ENCODE measurements at places on chromosomes 5 and 9. TPM values are rescaled to one million over a fixed set of nuclear protein-coding genes. Genes with fewer than 3 reads are reported as not detected.

DNA sequence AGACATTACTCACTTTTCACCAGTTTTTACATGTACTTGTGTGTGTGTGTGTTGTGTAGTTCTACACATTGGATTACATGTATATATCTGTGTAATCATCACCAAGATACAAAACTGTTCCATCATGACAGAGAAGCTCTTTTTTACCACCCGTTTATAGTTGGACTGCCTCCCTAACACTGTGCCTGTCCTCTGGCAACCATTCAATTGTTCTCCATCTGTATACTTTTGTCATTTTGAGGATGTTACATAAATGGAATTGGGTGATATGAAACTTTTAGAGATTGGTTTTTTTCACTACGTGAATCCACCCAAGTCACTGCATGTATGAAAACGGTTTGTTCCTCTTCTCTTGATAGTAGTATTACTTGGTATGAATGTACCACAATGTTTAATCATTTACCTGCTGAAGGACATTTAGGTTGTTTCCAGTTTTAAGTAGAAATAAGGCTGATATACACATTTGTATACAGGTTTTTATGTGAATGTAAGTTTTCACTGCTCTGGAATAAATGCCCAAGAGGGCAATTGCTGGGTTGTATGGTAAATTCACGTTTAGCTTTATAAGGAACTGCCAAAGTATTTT, 126.2 kb downstream of the MAPKAP1 start:
- H3K27me3 ChIP-seq = no peaks in the 10 kb centered on the region
- no peaks in the 10 kb centered on the region for H3K4me1 ChIP-seq
- no peak overlapping the region for H3K4me3 ChIP-seq

Gene LECT2
- total RNA-seq = not detected

DNA sequence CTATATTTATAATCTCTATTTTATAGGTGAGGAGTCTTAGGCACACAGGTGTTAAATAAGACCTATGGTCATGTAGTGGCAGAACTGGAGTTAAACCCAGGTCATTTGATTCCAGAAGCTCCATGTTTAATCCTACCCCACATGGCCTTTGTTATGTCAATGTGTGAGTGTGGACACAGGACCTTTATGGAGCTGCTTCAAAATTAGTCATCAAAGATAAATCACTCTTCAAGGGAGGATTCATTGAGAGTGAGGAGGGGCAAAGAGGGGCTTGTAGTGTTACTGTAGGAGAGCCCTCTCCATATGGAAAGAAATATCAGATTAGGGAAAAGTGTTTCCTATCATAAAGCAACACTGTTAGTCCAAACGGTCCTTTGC, 74.6 kb upstream of the ARRDC3 start:
- H3K27ac ChIP-seq = no peak overlapping the region
- H3K36me3 ChIP-seq = no peaks in the 10 kb centered on the region
- no peak for DNase-seq

- H3K27me3 ChIP-seq = no peaks in the 10 kb centered on the region
- no peak overlapping the region for H3K4me3 ChIP-seq
- H3K4me1 ChIP-seq = no peaks in the 10 kb centered on the region
These were observed 532.2 kb upstream of the WWC1 start for GRCh38 chr5:167759057-167759821.

DNA sequence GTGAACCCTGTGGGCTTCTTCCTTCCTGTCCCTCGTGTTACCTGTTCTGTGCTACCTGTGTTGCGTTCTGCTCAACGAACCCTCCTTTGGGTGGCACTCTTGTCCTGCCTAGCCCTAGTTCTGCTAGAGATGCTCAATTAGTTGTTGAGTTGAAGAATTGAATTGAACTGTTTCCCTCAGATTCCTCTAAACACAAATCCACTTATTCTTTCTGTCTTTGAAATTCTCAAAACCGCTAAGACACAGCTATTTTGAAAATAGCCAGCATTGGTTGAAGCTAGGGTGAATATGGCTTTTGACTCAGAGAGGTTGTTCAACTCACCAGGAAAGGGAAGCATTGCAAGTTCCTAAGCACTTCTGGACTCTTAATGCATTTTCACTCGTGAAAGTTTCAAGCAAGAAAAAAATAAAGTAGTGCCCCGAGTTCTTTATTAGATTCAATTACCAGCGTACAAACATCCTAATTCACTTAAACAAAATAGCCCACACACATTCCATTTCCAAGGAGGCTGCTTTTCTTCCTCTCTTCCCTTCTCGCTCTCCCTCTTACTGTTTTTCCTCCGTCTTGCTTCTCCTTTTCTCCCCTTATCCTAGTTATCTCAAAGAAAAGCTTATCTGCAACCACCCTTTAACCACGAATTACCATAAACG, 642 bp upstream of the ITGA1 start:
- H3K36me3 ChIP-seq = no peaks in the 10 kb centered on the region
- H3K27me3 ChIP-seq = no peaks in the 10 kb centered on the region
- DNase-seq = peak; percentile 59
- peak overlapping the region; percentile 94 for H3K27ac ChIP-seq
